ENCODE measurements at places on chromosomes 4 and X.

- no peak for DNase-seq
Measured at GRCh38 chr4:30866907-30867306, 146.7 kb downstream of the PCDH7 start.

DNA sequence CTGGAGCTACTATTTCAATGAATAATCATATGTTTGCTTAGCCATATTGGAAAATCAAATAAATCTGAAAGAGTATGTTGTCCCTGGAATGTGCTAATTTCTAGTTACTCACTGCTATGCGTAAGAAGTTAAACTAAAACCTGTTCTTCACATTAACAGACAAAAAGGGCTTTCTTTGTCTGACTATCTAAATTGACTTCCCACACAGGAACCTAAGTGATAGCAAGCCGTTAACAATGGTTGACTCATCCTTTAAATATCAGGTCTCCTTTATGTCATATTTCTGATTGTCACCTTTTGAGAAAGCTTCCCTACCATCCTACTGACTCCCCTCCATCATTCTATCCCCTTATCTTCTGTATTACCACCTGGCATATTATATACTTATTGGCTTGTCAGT lies 81.4 kb downstream of the AMELX start:
- DNase-seq: no peak

GRCh38 chr4:152689615-152690501 lies 10.1 kb upstream of the TMEM154 start:
- no peak for DNase-seq

DNA sequence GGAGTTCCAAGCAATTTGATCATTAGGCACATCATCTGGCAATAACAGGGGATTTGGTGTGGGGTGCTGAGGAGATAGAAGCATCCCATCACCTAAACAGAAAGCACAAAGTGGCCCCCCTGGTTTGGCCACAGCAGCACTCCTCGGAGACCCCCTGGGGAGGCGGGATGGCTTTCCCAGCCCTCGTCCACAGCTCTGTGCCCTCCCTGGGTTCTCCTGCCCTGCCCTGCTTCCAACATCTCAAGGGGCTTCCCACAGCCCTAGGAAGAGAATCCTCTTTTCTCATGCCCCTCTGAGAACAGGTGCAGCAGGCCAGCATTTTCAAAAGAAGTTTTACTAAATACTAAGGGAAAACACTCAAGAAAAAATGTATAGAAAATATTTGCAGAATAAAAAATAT lies 12.8 kb downstream of the ATP5ME start:
- no peak for DNase-seq

DNA sequence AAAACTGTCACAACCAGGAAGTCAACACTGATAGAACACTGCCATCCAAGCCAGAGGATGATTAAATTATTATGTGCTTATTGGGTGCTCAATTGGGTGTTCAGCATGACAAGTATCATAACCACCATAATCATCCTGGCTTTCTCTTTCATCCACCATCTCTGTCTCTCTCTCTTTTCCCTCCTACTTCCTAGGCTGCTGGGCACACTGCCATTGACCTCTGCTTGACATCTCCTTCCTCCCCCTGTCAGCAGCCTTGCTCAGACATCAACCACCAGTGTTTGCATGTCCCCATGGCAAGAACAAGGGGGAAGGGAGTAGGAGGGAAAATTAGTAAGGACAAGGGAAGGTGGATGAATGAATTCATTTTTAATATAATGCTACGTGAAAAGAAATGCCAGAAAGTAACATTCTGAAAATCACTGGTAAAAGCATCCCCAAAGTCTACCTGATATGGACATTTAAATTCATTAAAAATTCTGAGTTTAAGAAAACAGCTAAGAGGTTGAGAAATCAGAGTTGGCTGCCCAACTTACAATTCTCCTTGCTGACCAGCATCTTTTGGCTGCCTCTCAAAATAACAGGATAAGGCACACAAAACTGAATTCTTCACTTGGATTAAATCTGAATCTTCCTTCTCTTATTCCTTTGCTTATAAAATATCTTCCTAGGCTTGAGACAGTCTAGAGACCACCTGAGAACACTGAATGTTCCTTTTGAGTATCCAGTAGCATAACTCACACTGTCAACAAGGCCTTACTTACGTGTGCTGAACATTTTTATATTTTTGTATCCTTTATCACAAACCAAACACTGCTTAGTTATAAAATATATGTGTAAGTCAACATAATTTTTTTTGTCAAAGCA lies 48.5 kb downstream of the SNCA start:
- no peak for DNase-seq

DNA sequence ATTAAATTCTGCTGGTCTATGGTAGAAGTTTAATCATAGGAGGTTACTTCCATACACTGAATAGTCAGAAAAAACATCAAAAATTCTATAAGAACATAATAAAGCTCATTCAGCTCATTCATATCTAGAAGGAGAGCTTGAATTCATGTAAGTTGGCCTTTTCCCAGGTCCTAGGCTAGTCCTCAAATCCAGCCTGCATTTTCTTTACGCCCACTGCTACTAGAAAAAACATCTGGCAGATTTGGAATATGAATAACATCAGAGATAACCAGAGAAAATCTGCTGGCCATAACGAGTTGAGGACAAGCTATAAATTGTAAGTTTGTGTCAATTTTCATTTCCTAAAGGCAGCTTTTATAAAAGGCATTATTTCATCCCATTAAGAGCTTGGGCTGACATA lies 95.5 kb downstream of the MXRA5 start:
- no peak for DNase-seq

DNA sequence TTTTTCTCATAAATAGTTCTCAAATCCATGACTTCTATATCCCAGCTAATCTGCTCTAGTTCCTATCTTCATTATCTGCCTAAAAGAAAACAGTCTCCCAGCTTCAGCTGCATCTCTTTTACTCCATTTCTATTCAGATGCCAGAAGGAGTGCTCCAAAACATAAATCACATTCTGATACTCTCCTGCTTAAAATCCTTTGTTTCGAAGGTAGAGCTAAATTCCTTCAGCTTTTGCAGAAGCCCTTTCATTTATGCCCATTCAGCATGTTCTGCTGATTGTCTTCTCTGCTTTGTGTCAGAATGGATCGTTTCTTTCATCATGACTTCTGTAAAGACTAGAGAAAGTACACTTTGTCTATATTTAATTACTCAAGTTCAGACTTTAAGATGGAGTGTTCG lies 440.1 kb upstream of the SMIM31 start:
- no peak for DNase-seq

DNA sequence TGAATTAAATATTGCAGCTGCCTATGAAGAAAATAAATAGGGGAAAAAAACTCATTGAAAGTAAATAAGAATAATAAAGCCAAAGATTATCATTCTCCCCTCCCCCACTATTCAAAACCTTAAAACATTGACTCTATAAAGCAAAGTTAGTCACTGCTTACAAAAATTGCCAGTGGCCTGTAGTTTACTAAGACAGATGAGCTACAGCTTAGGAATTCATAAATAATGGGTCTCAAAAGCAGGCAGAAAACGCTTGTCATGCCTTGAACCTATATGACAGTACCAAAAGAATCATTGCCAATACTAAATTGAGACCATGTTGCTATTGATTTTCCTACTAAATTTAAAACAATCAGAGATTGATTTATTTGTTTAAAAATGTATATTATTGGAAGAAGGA lies 78.9 kb downstream of the SLC10A7 start:
- no peak for DNase-seq

DNA sequence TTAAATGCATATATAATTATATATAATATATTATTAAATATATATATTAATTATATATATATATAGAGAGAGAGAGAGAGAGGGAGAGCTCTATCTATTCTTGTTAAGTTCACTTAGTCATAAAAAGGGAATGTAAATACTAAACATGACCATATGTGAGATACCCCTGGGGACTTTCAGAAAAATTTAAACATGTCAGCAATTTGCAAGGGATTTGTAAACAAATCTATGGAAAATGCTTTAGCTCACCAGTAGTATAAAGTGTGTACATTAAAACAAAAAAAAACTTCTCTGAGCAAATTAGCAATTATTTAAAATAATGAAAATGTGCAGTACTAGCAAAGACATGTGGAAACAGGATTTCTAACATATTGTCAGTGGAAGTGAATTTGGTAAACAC lies 1755.5 kb downstream of the PCDH19 start:
- DNase-seq: no peak

DNA sequence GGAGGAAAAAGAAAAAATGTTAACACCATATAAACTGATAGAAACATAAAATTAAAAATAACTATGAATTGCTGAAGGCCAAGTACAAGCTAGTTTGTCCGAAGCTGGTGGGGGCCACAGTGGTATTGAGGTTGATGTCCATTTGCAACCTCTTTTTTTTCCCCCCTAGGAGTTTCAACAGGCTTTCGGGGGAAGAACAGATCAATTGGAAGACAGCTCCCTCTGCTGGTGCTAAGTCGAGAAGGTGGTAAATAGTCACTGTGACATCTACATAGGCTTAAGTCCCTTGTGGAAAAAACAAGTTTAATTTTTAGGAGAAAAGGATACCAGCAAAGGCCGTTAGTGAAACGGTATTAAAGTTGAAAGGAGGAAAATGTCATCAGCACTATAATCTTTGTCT lies 115.7 kb upstream of the ZXDA start:
- peak; percentile 37 for DNase-seq

DNA sequence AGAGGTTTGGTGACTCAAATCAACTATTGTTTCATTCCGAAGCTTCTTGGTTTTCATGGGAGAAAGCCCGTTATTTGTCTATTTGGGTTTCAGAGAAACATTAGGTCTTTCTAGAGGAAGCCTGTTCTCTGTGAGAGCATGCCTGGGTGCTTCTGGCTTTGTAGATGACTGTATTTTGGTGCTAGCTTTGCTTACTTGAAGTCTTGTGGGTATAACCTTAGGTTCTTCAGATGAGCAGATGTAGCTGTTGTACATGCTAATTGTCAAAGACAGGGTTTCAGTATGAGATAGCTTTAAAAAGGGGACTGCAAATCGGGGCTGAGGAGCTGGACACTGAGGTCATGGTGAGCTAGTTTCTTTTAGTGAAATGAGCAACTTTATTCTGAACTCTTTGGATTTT lies 7.9 kb upstream of the STOX2 start:
- DNase-seq: no peak

- no peak for DNase-seq
Measured at GRCh38 chr4:99091216-99091575, 2.6 kb upstream of the ADH5 start.

GRCh38 chr4:130197946-130198345 lies 1102.0 kb downstream of the C4orf33 start:
- DNase-seq: no peak

DNA sequence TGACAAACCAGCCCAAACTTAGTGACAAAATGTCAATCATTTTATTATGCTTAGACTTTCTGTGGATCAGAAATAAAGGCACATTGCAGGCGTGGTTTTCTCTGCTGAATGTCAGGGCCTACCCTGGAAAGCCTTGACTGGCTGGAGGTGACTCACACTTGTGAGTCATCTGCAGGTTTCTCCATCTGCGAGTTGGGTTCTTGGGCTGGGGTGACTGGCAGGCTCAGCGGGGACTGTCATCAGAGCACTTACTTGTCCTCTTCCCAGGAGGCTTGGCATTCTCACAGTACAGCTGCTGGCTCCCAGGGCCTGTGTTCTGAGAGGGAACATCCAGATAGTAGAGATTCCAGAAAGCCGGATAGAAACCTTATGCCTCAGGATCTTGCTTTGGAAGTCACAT lies 153.8 kb upstream of the AGA start:
- no peak for DNase-seq

DNA sequence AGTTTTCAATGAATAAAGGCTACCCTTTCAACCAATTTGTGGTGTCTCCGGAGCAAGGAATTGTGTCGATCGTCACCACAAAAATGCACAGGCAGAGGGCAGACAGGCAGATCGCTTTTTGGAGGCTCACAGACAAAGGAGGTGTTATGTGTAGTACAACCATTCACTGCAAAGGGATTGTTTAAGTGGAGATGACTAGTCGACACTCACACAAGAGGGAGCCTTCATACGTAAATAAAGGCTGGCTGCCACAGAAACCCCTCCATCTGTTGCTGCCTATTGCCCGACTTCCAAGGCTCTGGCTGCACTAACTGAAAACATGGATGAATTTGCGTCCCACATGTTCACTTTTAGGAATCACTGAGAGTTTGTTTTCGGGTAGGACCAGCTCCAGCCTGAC lies 281.1 kb downstream of the NKX6-1 start:
- DNase-seq: no peak

DNA sequence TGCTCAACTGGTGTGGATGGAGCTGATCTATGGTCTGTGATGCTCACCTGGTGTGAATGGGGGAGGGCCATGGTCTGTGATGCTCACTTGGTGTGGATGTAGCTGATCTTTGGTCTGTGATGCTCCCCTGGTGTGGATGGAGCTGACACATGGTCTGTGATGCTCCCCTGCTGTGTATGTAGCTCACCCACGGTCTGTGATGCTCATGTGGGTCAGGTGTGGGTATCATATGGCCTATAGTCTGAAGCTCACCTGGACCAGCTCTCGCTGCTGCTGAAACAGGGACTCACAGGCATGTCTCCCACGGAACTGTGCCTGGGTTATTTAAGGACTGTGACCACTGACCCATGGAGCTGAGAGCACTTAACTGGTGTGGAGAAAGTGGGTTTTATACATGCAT lies 109.7 kb downstream of the CRLF2 start:
- no peak for DNase-seq

GRCh38 chrX:48702716-48703115 lies 6.2 kb downstream of the SUV39H1 start:
- DNase-seq: no peak

- DNase-seq: no peak
Measured at GRCh38 chr4:94346541-94346940, 3.9 kb upstream of the HPGDS start.

DNA sequence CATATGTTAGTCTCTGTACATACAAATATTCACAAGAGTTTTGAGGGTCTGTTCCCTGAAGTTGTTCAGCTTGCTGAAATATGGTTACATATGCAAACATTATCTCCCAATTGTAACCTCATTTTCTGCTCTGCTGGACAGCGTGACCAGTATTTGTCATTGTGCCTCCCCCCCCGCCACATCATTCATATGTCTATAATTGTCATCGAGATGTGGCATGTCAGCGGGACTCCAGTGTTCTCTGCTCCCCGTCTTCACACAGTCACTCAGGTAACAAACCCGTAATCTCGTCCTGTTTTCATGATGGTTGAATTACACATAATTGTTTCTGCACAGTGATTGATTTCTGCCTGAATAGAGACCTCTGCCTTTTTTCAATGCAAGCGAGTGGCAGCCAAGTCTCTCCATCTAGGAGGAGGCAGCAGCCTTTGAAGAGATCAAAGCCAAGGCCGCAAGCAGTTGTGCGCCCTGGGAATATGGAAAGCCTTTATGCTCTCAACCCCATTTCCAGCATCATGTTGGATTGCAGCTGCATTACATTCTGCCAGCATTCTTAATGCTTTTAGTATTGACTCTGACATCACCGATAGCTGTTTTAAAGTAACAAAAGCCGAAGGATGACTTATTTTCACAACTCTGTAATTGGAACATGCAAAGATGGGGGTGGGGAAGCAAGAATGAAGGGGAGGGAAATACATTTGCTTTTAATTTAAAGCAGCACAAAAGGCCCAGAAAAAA lies 27.4 kb downstream of the LEF1 start:
- no peak for DNase-seq

DNA sequence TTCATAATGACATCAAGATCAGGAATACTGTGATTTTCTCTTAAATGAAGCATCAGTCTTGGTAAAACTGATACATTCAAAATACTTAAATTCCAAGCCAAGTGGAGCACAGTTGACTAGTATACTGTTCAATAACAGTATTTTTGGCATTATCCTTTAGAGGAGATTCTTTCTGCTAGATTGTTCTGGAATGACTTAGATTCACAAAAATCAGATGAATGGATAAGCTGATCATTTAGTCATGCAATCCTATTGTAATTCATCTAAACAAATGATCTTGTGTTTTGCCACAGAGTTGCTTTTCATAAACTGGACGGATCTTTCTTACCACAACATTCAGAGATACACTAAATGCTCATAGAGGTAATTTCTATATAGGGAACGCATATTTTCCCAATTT lies 232.0 kb downstream of the CXXC4 start:
- no peak for DNase-seq
